ENCODE measurements at places on chromosomes 6 and 20.

- DNase-seq, result peak; percentile 64
Observed at GRCh38 chr20:45223136-45223535, 2.0 kb downstream of the SEMG2 start.

GRCh38 chr20:15945289-15945688 lies 628.0 kb downstream of the KIF16B start:
- no peak for DNase-seq

GRCh38 chr6:136967876-136968752 lies 46.0 kb downstream of the SLC35D3 start:
- peak; percentile 79 for DNase-seq

DNA sequence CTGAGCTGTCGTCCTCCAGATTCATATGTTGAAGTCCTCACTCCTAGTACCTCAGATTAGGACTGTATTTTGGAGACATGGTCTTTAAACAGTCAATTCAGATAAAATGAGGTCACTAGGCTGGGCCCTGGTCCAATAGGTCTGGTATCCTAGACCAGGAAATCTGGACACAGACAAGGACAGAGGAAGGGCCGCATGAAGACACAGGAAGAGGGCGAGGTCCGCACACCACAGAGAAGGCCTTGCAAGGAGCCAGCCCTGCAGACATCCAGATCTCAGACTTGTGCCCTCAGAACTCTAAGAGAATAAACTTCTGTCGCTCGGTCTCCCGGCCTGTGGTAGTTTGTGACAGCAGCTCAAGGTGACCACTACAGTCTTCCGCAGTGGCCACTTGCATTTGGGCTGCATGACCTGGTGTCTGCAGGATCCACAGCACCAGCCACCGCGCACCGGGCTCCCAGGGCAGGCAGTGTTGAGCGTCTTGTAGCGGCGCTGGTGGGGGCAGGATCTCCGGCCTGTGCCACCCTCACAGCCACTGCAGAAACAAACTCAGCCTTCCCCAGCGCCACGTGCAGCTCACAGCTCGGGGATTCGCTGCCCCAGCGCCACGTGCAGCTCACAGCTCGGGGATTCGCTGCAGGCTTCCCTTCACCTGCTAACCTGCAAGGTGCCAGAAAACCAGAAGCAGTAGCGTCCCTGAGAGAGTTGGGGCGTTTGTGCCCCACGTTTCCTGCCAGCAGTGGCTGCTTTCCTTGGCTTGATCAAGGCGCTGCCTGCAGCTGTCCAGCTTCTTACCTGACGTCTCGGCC lies 6.0 kb upstream of the RBM38 start:
- DNase-seq, result no peak

DNA sequence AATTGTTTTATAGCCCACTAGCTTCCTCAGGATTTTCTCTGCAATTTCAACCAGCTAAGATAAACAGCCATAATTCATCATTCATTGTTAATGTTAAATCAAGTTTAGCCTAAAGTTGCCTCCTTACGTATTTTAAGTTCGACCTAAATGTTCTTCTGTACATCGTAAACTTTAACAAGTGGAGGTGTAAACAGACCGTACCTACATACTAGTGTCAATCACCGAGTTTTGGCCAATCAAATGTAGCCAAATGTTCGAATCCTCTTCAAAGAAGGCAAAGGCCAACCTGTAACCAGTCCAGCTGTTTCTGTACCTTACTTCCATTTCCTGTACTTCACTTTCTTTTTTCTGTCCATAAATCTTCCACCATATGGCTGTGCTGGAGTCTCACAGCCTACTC lies 13.5 kb downstream of the MBOAT1 start:
- DNase-seq, result no peak

DNA sequence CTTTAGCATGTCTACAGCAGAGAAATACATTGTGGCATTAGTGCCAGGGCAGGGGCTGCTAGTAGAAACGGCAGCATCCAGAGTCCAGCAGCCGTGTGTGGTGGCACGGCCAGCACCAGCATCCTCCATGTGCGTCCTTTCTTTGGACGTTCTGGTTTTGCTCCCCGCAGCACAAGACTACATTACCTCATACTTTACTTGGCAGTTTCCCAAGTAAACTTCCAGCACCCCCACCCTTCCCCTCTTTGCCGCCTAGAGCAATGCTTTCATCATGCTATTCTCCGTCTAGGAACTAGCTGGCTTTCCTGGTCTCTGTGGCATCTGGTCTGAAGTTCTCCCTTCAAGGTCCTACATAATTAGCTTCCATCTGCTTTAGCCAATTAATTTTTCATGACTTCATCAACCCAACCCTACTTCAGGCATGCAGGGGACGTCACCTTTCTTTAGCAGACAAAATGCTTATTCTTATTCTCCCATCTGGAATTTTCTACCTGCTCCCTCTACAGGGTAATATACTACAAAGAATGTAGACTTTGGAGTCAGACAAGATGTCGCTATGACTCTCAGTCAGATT lies 67.6 kb downstream of the BLOC1S5 start:
- peak; percentile 59 for DNase-seq

DNA sequence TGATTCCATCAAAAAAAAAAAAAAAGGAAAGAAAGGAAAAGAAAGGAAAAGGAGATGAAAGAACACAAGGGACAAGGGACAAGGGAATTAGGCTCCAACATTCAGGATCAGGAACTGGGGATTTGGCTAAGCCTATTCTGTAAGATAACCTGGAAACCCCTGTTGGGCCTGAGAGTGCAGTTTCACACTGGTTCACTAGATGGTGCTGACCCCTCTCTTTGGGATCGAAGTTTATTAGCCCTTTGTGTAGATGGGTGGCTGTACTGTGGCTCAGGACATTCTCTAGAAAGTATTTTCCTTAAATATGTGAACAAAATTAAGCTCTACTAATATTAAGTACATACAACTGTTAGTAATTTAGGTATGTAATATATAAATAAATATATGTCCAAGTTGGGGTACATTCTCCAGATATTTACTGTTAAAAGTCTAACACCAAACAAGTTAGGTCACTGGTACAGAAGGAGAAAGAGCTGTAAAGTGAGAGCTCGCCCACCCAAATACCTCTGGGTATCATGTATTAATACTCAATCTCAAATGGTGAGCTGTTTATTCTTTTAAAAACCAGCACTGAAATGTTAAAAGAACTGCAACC lies 6.3 kb downstream of the OR2A4 start:
- peak; percentile 58 for DNase-seq

DNA sequence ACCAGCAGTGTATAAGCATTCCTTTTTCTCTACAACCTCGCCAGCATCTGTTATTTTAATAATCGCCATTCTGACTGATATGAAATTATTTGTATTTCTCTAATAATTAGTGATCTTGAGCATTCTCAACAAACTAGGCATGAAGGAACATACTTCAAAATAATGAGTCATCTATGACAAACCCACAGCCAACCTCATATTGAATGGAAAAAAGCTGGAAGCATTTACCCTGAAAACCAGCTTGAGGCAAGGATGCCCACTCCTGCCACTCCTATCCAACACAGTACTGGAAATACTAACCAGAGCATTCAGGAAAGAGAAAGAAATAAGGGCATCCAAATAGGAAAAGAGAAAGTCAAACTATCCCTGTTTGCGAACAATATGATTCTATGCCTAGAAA lies 390.6 kb upstream of the ID4 start:
- DNase-seq, result peak; percentile 39

DNA sequence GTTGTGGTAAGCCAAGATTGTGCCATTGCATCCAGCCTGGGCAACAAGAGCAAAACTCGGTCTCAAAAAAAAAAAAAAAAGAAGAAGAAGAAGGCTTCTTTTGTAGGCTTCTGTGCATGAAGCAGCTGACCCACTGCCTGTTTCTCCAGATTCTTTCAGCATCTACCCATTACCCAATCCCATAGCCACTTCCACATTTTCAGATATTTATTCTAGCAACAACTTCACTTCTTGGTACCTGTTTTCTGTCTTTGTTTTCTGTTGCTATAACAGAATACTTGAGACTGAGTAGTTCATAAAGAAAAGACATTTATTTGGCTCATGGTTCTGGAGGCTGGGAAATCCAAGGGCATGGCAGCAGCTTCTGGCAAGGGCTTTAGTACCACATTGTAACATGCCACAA lies 95.3 kb upstream of the SGK1 start:
- no peak for DNase-seq

GRCh38 chr6:48691420-48691819 lies 580.4 kb upstream of the PTCHD4 start:
- no peak for DNase-seq

- DNase-seq, result no peak
Observed at GRCh38 chr6:18436341-18436740, 49.2 kb downstream of the RNF144B start.

DNA sequence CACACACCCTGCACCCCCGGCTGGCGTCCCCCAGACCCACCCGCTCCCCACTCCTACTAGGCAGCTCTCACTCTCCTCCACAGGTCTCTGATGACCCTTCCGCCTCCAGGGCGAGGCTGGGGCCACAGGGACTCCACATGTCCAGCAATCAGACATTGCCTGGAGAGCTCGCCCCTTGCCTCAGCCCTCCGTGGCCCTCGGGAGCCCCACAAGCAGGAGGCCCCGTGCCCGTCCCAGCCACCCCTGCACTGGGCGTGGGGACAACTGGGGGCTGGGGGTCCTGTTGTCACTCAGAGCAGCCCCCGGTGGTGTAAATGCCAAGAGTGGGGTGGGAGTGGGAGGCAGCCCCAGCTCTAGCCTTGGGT lies 1.5 kb downstream of the COL20A1 start:
- no peak for DNase-seq

DNA sequence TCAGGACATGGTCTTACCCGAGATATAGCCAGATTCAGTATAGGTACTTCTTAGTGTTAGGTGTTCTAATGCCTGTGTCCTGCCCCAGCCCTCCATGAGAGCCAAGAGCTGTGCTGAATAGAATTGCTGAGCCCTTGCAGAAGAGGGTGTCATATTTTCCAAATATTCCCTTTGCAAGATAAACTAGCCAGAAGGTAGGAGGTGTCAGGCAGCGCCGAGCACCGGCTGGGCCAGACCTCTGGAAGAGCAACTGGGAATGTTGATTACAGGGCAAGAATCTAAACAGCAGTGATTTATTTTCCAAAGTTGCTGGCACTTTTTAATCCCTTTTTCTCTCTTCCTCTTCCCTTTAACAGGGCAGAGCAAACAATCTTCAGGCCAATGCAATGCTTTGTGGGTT lies 37.1 kb upstream of the EZR start:
- no peak for DNase-seq

GRCh38 chr6:42378536-42378935 lies 73.2 kb downstream of the TRERF1 start:
- DNase-seq, result no peak

DNA sequence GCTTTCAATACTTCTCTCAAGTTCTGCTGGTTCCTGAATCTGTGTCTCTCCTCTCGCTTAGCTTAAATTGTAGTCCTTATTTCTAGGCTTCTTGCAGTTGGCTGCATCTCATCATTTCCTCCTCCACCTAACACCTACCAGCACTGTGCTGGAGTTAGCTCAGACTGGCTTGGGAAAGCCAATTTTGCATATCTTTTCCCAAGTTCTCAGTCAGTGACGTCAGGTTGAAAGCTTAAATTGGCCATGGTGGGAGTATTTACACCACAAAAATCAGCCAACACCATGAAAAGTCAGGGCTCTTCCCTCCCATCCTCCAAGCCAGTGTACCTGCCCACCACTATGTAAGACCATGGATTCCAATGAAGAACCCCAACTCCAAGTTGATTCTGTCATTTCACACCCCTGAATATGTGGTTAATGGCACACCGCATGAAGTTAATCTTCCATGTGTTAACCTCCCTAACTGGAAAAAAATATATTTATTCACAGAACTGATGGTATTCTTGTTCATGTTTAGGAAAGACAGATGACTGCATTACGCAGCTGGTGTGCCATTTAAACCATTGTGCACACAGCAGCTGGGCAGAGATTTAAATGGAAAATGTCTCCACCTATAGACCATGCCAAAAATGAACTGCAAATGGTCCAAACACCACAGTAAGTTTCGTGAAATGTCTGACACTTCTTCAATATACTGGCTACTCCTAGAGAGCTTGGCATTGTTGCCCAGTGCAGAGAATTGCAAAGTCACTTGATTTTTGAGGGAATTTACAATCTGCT lies 274.1 kb upstream of the MAP3K7 start:
- peak; percentile 34 for DNase-seq

- no peak for DNase-seq
Observed at GRCh38 chr20:33677991-33678702, 3.9 kb upstream of the NECAB3 start.

- peak; percentile 68 for DNase-seq
Observed at GRCh38 chr20:54228841-54229240, 21.0 kb downstream of the PFDN4 start.

- no peak for DNase-seq
Observed at GRCh38 chr20:2417213-2417541, 36.5 kb downstream of the TGM6 start.

DNA sequence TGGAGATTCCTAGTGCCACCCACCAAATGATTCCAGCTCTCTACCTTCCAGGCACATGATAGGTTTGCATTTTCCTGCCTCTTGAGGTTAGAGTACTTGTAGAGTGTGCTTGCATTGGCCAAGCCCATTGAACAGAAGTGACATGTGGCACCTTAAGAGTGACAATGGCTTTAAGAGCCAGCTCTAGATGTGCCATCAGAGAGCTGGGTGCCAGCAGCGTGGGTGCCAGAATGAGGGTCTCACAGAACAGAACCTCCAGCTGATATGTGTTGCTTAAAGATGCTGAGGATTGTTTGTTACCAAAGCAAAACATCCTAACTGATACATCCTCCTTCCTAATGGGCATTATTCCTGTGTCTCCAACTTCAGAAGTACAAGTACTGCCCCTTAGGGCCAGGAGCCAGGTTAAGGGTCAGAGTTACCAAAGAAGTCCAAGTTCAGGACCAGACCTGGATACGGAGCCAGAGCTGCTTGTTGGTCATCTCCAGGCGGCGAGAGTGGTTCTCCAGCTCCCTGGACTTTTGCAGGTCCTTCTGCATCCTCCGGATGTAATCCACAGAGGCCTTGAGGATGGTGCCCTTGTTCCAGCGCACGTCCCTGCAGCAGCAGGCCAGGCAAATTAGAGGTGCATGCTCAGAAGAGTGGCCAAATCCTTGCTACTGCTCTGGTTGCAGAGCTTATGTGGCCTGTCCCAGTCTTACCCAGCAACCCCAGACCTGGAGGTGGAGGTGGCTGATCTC lies 47.5 kb downstream of the MDFI start:
- no peak for DNase-seq

- no peak for DNase-seq
Observed at GRCh38 chr6:111087106-111087835, at the start of gene SLC16A10. SLC16A10 (plus strand) TSS chr6:111087503; CDS start chr6:111087753, 250 bp downstream.

DNA sequence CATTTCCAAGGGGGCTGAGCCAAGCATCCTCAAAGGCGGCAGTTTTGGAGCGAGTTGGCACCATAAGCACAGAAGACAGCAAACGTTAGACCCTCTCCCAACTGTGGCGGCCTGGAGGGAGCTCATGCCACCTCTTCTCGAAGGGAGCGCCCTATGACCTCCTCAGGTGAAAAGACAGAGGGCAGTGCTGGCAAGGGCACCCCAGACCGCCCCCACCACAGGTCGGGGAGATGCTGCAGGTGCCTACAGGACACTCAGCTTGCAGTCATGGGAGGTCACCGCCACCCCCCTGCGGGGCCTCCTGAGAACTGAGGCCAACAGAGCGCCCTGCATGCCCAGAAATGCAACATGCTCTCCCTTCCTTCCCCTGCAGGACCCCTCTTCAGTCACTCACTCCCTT lies 45.1 kb upstream of the BHLHE23 start:
- no peak for DNase-seq
